ENCODE measurements at places on chromosomes 6 and 20.

GRCh38 chr20:16771213-16771612 is 23.1 kb downstream of the OTOR start:
- DNase-seq: no peak

DNA sequence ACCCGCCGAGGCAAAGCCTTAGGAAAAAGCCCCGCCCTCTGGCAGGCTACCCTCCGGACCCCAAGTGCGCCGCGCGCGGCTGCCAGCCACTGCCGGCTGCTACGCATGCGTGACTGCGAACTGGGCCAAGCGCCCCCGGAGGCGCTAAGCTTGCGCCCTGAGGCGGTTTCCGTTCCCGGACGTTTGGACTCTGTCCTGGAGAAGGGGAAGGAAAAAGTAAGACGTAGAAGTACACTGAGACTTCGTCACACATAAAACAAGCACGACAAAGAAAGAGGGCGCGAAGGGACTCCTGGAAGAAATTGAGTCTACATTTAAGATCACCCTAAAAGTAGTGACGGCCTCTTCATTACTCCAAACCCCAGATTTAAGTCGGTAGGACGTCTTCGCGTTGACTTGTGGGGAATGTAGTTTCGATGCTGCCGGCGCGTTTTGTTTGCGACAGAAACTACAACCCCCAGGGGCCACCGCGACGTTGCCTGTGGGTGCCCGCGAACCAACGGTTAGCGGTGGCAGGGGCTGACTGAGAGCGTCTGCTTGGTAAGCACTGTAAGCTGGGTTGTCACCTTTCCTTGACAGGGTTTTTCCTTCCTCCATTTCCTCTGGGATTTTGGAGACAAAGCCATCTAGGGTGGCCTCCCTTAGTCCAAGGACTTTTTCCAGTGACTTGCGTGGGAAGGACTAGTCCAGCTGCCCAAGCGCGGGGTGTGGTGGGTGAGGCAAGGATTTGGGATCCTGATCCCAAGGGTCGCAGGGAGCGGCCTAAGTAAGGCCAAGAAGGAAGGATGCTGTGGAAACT is at the start of gene CEP57L1:
Gene CEP57L1 (plus strand): TSS at position 472 of the 799 bp plus-strand sequence. CDS start 49,715 bp downstream, outside the sequence.
- DNase-seq: no peak

DNA sequence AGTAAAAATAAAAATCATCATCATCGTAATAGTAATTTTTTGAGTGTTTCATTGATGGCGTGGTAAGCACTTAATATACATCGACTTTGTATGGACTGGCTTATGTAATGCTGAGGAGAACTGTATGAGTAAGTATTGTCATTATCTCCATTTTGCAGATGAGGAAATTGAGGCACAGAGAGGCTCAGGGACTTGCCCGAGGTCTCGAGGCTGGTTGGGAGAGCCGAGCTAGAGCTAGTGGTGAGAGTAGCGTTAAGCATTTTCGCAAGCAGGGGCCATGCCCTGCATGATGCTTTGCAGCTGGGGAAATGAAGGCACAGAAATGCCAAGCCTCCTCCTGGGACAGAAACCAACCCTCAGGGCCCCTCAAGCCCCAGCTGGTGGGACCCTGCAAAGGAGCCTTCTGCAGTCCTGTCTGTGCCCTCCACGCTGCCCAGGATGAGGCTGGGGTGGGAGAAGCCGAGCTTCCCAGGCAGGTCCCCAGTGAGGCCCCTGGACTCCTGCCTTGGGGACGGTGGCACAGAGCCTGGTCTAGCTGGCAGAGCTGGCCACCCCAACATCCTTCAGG is 31.1 kb upstream of the STX16 start:
- no peak for DNase-seq

DNA sequence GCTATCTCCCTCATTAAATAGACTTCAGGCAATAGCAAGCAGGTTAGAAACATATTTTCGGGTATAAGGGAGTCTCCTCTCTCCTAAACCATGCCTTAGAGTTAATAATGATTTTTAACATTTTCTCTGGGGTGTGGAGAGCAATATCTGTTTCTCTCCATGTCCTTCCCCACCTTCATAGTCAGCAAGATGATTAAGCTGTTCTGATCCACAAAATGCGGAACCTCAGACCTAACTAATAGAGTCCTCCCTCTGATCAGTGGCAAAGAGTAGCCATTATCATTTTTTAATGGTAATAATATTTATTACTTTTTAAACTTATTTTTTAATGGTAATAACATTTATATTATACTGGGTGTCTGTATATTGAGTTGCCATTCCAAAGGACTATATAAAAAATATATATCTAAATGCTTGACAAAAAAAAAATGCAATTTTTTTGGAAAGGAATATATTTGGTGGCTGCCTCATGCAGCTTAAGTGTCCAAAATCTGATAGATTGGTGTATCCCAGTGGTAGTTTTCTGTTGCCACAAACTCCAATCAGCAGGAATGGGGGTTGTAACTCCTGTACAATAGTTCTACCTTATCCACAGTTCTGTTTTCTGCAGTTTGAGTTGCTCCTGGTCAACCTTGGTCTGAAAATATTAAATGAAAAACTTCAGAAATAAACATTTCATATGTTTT is 14.0 kb upstream of the BTN3A2 start:
- no peak for DNase-seq

GRCh38 chr6:6482256-6482655 is 106.3 kb upstream of the LY86 start:
- DNase-seq: no peak

DNA sequence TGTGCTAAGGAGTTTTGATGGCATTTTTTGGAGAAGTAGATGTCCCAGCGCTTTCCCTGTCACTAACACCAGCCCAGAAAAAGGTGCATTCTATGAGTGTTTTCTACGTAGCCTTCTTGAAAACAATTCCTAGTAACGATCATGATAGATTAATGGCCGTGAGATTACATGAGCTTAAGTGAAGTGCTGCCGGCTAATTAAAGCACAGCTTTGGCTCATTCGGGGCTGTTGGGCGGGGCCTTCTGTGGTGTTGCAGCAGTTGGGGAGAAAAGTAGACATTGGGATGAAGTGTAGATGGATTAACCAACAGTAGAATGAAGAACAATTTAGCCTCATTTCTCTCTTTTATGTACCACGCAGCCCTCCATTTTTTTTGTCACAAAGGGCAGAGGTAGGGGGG is 20.8 kb upstream of the TRAF3IP2 start:
- DNase-seq: peak; percentile 87

GRCh38 chr6:116027801-116028200 is 32.9 kb downstream of the FRK start:
- no peak for DNase-seq

DNA sequence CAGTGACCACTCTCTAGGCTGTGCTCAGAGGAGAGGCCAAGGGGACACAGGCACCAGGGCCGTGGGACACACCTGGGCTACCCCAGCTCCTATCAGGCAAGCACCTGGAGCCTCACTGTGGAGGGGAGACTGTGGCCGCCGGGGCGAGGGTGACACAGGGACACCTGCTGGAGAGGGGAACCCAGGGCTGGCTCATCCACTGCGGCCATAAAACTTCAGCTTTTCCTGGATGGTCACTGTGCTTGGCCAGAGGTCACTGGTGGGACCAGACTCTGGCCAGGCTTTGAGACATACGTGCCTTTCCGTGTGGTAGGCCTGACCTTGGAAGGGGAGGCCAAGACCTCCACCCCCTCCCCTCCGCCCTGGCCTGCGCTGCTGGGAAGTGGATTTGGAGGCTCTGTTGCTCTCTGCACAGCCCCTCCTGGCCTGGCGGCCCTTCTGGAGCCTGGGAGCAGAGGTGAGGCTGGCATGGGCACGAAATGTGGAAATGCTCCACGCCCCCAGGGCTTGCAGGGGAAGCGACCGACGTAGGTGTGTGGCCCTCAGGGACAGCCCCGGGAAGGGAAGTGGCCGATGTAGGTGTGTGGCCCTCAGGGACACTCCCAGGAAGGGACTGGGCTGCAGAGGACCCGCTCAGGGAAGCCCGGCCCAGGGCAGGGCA is 42.9 kb upstream of the BHLHE23 start:
- DNase-seq: no peak

GRCh38 chr6:37016995-37017394 is 11.5 kb downstream of the FGD2 start:
- no peak for DNase-seq

Measured in D721Med (cell line).